Dermis blood vessel endothelial cell (primary cell): ENCODE measurements at places on chromosomes 13 and 19. TPM values are rescaled to one million over a fixed set of nuclear protein-coding genes. Genes with fewer than 3 reads are reported as not detected.
A peak's percentile ranks its signal among the peaks of the same experiment; 100 is the strongest.

GRCh38 chr13:73958657-73959397, 175.4 kb downstream of the KLF12 start:
- no peak for DNase-seq

GRCh38 chr13:111539252-111539651, 218.8 kb downstream of the TEX29 start:
- no peak for DNase-seq

- no peak for DNase-seq
Observed at GRCh38 chr13:98575904-98576199, 1.1 kb downstream of the STK24 start.

DNA sequence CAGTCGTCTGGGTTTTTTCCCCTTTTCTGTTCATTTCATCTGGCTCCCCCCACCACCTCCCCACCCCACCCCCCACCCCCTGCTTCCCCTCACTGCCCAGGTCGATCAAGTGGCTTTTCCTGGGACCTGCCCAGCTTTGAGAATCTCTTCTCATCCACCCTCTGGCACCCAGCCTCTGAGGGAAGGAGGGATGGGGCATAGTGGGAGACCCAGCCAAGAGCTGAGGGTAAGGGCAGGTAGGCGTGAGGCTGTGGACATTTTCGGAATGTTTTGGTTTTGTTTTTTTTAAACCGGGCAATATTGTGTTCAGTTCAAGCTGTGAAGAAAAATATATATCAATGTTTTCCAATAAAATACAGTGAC, 9.3 kb downstream of the CALM3 start:
- DNase-seq, result no peak

DNM2 gene
- 118 and 185 TPM in 2 replicates for total RNA-seq

GRCh38 chr19:21022996-21023395, 2.5 kb downstream of the ZNF430 start:
- DNase-seq, result peak; percentile 22

RASGRP4 gene
- not detected in 2 replicates for total RNA-seq

DNA sequence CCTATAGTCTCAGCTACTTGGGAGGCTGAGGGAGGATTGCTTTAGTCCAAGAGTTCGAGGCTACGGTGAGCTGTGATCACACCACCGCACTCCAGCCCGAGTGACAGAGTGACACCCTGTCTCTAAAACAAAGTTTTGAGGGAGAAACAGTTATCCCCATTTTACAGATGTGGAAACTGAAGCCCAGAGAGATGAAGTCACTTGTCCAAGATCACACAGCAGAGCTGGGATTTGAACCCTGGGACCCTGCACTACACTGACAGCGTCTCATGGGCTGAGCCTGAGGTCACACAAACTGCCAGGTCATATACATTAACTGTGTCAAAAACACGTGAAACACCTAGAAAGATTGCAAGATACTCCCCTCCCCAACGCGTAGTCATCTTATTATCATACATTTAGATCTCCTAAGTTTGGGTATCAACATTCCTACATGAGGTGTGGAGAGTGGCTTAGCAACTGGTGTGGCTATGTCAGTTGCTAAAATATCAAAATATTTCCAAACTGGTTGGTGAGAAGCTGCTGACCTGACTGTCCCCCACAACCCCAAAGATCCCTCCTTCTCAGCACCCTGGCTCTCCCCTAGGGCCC, 8.2 kb downstream of the FCGBP start:
- DNase-seq, result no peak

DNA sequence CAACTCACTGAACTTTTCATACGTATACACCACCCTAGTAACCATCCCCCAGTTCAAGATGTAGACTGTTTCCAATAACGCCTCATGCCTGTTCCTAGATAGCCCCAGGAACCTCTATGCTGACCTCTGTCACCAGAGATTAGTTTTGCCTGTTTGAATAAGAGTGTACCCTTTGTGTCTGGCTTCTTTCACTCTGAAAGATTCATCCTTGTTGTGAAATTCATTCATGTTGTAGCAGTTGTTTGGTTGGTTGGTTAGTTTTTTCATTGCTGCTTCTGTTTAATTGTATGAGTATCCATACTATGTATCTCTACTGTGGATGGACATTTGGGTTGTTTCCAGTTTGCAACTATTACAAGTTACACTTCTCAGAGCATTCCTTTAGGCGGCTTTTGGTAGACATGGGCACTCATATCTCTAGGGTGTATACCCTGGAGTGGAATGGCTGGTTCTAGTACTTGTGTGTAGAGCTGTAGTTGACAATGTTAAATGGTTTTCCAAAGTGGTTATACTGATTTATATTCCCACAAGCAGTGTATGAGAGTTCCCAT, 1.6 kb downstream of the RNASEH2B start:
- no peak for DNase-seq

DNA sequence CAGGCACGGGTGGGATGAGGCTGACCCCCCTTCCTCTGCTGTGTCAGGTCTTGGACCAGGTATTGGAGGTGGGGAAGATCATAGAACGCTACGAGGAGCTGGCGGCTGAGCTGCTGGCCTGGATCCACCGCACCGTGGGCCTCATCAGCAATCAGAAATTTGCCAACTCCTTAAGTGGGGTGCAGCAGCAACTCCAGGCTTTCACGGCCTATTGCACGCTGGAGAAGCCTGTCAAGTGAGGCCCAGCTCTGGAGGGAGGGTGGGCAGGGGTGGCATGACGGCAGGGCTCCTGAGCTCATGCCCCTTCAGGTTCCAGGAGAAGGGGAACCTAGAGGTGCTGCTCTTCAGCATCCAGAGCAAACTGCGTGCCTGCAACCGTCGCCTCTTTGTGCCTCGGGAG, 35.3 kb downstream of the SPTBN4 start:
- DNase-seq, result no peak

USP12 gene
- 32.3 and 39.7 TPM in 2 replicates for total RNA-seq

DNA sequence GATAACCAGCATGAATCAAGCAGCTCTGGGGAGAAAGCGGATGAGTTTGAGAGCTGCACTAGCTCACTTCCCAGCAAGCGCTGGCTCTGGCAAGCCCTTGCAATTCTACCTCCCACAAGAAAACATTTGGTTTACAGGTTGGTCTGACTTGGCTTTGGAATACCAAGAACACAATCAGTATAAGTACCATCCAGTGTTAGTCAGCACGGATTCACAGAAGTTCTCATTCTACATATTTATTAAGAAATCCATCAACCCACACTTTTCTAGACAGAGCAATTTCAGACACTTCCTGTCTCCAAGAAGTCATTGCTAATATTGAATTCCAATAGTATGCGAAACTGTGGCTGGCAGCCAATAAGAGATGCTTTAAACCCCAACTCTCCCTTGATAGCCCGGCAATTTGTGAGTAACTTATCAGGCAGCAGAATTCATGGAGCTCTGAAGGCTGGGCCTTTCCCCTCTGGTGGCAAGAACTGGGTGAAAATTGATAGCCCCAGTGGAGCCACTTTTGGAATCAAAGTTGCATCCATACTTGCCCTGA, 59.4 kb upstream of the WASF3 start:
- DNase-seq, result peak; percentile 55

DNA sequence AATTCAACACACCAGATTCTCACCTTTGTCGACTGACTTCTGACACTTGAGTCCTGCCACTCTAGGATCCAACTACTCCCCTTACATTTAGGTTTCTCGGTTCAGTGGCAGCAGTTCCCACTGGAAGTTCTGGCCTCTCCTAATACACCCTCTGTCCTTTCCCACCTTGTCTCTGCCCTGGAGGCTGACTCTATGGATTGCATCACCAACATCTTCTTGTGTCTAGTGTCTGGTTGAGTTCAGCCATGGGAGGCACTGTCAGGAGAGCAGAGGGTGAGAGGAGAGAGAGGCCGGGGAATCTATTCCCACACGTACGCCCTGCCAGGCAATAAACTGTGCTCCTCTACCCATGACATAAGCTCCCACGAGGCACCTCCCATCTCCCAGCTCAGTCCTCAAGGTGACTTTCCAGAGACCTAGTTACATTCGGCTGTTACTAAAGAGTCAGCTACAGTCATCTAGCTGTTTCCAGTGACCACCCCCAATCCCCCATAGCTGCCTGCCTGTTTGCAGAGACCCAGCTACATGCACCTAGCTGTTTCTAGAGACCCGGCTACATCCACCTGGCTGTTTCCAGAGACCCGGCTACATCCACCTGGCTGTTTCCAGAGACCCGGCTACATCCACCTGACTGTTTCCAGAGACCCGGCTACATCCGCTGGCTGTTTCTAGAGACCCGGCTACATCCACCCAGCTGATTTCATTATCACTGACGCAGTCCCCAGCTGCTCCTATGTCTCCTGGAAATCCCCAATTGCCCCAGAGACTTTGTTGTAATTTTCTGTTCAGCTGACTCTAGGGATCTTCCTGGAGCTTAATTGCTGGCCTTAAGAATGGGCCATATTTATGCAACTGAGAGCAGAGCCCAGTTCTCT, 8.1 kb upstream of the LILRB4 start:
- no peak for DNase-seq

- DNase-seq, result no peak
Observed at GRCh38 chr13:52022356-52022755, 2.1 kb upstream of the UTP14C start.

FCAR gene
- not detected in 2 replicates for total RNA-seq

DNA sequence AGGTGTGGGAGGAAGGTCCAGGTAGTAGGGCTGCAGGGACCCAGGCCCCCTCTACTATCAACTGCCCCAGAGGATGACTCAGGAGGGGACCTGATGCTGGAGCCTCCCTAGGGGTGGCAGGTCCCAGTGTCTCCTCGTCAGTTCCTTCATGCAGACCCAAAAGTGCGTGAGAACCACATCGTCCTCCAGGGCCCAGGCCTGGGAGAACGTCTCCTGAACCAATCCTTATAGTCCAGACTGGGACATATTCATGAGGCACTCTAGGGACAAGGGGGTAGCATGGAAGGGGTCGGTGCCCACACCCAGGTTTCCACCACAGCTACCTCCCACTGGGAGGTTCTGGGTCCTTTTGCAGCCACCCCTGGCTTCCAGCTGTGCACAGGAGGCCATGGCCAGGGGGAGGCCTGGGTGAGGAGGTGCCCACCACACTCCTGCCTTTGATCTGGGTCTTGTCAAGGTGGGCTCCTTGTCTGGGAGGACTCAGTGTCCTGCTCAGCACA, 38.0 kb upstream of the TPM4 start:
- DNase-seq, result no peak

PNMA8A gene
- under 0.01 and 0.98 TPM in 2 replicates for total RNA-seq

TMPRSS9 gene
- under 0.01 and 0.14 TPM in 2 replicates for total RNA-seq

DNA sequence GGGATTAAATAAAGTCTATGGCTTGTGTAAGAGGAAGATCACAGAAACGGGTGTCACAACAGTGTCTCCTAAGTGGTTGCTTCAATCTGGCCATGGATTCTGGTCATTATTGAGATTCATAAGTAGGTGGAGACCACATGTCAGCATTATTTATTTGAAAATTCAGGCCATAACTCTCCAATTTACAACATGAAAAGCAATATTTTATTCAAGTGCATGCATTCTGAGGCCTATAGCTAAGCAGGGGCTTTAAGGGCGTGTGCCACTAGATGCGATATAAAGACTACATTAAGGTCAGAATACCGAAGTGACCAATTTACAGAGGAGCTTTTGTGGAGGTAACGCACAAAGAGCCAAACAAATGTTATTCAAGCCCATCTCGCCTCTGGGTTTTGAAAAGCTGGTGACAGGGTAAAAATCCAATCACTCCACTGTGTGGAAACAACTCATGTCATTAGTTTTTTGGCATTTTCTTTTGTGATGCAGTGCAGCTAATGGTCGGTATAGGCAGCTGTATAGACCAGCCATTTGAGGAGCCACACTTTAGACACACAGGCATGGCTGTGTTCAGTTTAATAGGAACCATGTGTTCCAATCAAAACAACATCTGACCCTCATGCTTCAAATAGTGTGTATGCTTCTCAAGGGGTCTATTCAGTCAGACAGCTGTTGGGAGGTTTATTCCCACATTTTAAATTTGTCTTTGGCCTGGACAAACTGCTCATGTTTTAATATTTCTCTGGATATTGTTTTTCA, 123.7 kb downstream of the KL start:
- no peak for DNase-seq

DNA sequence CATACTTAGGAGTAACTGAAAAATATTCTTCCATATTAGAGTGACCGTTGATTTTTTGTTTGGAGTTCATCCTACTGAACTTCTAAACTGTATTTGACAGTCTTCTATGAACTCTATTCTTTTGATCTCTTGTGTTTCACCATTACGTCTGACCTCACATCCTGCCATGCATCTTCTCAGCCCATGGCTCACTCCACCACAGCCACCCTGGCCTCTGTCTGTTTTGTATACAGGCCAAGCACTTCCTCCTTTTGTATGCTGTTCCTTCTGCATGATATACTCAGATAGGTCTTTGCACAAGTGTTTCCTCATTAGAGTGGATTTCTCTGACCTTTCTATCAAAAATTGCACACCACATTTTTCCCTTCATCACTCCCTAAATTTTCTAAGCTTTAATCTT, 119.9 kb downstream of the MAB21L1 start:
- peak; percentile 53 for DNase-seq

DNA sequence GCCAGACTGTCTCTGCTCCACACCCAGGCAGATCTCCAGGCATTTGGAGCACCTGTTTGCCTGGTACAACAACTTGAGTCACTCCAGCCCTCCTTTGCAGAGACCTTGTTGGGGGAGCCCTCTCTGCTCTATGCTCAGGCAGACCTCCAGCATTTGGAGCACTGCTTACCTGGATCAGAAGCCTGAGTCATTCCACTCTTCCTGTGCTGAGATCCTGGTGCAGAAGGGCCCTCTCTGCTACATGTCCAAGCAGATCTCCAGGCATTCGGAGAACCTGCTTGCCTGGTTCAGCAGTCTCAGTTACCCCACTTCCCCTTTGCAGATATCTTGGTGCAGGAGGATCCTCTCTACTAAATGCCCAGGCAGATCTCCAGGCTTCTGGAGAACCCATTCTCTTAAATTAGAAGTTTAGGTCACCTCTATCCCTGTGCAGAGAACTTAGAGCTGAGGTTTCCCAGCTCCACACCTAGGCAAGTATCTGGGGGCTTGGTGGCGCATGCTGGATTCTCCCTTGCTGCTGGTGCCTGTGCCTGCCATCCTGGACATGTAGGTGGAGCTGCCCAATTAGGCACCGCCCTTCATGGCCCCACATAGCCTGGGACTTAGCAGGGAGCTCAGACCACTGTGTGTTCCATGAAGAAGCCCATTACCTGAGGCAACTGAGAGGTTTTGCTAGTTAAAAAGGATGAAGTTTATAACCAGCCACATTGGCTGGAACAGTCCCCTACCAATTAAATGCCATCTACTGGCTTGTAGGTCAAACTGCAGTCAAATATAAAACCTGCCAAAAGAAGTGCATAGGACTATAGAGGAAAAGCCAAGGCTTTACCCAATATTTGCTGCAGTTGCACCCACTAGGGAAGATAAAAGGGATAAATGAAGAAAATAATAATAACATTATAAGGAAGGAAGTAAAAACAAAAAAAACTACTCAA, 97.6 kb upstream of the SLITRK6 start:
- no peak for DNase-seq

GRCh38 chr13:41075034-41075433, 13.7 kb downstream of the WBP4 start:
- peak; percentile 73 for DNase-seq

DNA sequence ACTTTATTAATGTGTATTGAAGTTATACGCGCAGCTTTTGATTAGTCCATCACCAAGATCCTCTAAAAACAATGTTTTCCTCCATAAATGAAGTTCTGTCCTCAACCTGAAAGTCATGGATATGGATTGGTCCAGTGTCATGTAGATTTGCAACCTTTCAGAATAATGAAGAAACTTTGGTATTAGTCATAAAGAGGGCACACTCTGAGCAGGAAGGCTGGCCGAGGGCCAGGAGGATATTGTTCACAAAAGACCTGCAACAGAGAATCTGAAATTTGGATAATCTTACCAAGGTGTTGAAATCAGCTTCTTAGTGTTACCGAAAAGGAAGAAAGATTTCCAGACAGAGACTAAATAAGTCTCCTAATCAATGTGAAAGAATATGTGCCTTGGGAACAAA, 20.7 kb downstream of the CLDN10 start:
- peak; percentile 46 for DNase-seq
